KG1 (cell line): ENCODE measurements at places on chromosomes 1 and 21.

DNA sequence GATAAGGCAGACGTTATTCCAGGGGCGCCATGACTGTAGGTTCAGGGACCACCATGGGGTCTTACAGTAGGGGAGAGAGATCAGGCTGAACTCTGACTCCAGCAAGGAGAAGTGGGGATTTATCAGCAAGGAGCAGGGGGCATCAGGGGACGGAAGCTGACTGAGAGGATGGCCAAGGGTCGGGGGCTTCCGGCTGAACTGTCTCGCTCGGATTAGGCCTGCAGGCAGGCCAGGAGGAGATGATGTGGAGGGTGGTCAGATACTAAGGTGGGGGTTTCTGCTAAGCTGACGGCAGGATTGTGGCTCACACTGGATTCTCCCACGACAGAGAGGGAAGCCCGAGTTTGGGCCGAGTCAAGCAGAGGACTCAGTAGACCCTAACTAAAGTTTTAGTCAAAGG is 186.9 kb upstream of the VAMP3 start:
- DNase-seq, result no peak

DNA sequence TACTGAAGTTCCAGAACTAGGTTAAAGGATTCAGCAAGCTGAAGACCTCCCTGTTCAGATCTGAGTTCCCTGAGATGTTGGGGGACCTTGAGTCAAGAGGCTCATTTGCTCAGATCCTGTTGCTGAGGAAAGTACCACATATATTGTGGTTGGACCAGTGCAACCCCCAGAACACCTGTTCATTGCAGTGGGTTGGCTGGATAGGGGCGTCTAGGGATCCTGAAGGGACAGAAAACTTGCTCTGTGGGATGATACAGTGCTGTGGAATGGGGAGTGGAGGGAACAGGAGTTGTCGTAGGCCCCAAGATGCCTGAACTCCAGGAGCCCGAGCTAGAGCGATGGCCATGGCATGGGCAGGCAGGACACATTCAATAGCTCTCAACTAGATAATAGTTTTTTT is 24.6 kb upstream of the MAPKAPK2 start:
- DNase-seq, result no peak

GRCh38 chr1:184272175-184272866 is 114.5 kb upstream of the C1orf21 start:
- DNase-seq, result no peak

DNA sequence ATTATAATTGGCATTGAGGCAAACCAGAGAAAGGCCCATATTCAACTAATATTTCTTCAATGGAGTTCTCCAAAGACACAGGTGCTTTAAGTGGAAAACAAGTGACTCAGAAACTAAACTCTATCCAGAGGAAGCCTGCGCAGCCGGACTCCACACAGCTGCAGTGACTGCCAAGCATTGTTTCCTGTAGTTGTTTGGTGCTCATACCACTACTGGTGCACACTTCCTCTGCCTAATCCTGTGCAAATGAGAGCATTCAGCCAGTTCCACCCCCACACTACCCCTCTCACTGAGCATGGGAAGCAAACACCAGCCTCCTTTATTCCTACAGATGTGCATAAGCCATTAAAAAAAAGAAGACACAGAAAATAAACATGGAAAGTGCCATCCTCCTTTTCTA is 102.9 kb downstream of the VAV3 start:
- DNase-seq, result peak; percentile 43

DNA sequence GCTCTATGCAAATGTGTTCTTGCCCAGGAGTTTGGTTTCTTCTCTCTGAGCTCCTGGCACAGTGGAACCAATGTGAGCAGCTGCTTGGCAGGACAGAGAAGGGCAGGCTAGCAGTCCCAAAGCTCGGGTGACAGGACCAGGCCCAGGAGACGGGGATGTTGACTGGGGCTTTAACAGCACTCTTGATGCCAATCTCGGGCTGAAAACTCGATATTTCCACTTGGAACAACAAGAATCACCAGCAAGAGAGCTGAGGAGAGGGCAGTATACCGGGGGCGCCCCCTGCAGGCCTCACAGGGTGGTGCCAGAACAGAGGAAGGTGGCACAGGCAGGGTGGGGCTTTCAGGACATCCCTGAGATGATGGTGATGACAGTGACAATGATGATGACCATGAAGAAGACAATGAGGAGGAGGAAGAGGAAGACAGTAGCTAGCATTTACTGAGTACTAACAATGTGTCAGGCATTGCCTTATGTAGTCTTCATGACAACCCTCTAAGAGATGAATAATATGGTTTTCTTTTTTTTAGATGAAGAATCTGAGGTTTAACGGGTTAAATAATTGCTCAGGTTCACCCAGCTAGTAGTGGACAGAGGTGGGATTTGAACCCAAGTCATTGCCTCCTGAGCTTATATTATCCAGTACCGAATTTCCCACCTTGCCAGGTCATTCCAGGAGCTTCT is 2.7 kb upstream of the KCNJ9 start:
- no peak for DNase-seq

- DNase-seq, result no peak
Observed at GRCh38 chr1:43331688-43332087, 5.9 kb upstream of the MPL start.

DNA sequence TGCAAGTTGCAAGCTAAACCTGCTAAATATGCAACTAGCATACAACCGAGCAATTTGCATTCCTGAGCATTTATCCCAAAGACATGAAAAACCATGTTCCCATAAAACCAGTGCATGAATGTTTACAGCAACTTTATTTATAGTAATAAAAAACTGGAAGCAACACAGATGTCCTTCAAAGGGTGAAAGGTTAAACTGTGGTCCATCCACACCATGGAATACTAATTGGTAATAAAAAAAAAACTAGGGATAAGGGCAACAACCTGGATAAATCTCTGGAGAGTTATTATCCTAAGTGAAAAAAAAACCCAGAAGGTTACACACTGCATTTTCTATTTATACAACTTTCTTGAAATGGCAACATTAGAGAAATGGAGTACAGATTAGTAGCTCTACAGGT is 474.1 kb downstream of the SMYD3 start:
- no peak for DNase-seq

DNA sequence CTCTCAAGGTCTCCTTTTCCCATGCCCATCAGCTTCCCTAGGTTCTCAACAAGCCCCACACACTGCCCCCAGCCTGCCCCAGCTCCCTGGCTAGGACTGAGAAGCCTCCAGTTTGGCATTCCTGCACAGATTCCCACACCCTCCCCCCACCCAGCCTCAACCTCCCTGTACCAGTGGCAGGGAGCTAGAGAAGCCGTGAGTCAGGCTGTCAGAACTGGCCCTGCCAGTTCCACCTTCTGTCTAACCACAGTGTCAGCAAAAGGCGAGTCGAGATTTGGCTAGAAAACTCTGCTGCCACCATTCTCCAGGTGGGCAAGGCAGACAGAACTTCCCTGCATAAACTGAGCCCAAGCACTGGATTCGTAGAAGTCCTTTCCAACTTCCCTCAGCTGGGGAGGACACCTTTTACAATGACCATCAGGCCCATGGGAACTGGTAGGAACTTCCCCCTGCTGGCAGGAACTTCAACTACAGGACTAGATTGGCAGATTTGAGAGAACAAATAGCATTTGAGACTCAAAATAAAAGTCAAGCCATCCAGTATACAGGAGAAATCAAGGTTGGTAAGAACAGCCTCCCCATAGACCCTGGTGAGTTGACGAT is 31.0 kb downstream of the TNNT2 start:
- no peak for DNase-seq

GRCh38 chr1:203528976-203529835 is 35.3 kb downstream of the OPTC start:
- DNase-seq, result no peak

DNA sequence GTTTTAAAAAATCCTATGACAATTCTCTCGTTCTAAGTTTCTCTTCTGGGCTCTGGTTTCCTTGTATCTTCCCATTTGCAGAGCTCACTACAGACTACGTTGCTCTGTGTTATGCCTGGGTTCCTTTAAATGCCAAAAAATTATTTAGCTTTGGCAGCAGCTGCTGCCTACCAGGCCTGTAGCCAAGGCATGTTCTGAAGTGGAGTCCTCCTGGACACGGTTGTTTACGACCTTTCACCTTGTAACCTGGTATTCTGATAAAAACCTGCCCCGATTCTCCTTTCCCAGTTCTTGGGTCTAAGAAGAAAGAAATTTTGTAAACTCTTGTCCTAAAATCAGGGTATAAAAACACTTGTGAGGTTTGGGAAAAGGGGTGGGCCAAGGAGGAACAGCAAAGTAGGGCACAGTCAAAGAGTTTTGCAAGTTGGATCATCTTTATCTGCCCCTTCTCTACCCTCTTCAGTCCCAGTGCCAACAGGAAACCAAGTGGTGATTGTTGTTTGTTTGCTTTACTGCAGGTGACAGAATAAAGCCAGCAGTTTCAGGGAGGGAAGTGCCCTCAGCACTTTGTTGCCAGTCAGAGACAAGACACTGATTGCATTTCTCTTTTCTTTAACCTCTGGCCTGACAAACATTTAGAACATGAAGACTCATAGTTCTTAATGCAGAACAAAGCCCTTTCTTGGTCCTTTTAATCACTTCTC is 3.1 kb upstream of the TXNIP start:
- no peak for DNase-seq
